ENCODE measurements at places on chromosomes 12 and 14. TPM values are rescaled to one million over a fixed set of nuclear protein-coding genes. Genes with fewer than 3 reads are reported as not detected.
A peak's percentile ranks its signal among the peaks of the same experiment; 100 is the strongest.

DNA sequence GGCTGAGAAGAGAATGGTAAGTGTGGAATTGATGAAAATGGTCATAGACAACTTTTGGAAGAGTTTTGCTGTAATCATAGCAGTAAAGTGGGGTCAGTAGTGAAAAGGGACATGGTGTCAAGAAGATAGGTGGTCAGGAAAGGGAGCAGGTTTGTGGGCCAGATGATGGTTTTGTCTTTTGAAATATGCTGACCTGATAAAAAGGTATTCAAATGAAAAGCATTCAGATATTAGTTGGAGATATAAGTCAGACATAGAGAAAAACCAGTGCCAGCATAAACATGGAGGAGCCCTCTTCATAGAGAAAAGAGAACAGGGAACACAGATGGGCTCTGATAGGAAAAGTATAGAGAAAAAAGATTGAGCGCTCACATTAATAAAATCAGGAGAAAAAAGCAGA is 518.3 kb downstream of the NRXN3 start:
- DNase-seq: no peak

DNA sequence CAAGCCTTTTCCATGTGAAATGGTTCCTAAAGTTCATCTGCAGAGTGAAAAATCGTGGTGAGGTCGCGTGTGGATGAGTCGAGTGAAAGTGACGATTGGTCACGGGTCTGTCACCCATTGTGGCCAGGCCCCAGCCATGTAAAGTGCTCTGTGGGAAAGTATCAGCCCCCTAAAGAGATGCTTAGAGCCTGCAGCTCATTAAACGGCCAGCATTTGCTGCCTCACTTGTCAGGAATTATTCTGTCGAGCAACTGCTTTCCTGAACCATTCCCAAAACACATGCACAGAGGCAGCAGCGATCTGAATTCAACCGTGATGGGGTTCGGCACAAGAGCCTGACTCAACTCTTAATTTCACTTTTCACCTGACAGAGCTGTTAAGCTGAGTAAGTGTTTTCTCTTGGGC is 16.0 kb downstream of the DBX2 start:
- no peak for DNase-seq

DNA sequence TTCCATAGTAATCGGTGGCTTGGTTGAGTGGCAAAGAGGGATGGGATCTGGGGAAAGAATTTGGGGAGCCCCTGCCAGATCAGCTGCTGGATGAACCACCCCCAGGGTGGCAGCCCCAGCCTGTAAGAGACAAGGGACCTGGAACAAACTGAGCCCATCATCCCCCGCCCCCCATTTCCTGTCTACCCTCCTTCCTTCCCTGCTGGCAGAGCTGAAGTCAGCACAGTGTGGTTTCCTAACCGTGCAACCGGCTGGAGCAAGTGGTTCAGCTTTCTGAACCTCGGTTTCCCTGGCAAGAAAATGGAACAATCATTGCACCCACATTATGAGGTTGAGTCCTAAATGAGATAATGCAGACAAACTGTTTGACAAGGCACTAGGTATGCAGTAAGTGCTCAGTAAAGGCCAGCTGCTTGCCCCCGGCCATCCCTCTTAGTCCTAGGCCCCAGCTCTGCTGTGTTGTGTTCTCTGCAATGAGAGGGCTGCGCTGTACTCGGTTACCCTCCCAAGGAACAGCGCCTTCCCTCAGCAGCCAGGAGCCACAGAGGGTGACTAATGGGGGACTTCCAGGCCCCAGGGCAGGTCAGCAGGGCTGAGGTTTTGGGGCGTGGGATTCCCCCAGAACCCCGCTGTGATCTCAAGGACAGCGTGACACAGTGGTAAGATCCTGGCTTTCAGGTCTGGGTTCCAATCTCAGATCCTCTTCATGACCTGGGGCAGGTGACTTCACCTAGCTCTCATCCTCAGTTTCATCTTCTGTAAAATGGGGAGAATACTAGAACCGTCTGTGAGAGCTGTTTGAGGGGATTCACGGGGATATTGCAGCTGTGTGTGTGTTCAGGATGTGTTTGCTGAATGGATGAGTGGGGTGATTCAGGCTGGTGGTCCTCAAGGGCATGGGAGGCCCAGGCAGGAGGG is 16.5 kb downstream of the SELPLG start:
- peak; percentile 64 for DNase-seq

DNA sequence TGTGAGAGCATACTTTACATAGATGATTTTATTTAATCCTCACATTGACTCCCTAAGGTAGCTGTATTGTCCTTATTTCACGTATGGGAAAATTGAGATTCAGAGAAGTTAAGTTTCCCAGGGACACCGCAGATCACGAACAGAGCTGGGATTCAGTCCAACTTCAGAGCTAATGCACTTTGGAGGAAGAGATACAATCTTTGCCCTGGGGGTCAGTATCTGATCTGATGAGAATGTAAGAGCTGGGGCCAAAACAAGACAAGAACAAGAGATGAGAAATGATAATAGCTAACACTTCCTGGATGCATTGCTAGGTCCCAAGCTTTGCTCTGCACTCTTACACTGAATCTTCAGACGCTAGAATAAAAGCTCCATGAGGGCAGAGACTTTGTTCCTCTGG is 6.0 kb upstream of the CSAD start:
- no peak for DNase-seq

- DNase-seq: no peak
Measured at GRCh38 chr12:90235642-90236041, 527.0 kb upstream of the ATP2B1 start.

DNA sequence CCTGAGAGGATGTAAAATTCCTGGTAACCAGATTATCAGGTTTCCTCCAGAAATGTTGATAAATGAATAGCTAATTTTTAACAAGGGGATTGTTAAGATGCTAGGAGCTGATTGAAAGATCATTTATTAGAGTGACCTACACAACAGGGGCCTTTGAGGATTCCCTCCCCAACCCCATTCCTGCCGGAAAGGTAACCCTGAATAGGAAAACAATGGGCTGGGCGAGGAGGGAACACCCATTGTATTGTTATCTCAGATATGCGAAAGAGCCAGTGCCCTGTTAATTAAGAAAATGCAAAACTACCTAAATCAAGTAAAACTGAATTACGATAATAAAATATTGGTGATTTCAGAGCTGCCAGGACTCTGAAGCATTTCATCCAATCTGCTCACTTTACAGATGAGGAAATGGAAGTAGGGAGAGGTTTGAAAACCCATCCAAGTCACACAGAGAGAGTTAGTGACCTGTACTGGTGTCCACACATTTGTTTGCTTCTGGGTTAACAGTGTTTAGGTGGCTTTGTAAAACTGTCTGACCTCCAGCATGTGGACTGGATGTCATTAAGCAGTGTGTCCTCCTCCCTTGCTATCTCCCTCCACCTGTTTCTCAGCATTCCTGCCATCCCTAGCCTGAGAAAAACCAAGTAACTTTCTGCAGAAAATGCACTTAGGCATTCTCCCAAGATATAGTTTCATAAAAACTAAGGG is 214.8 kb downstream of the TTC6 start:
- DNase-seq: no peak

- no peak for DNase-seq
Measured at GRCh38 chr12:61667676-61668075, 592.5 kb upstream of the USP15 start.

Gene CNTN1
- total RNA-seq: not detected

- DNase-seq: no peak
Measured at GRCh38 chr12:77488041-77488620, 342.6 kb upstream of the NAV3 start.

Gene OTUB2
- total RNA-seq: 0.67 TPM

Gene INF2
- 96.8 TPM for total RNA-seq

Gene KRT79
- total RNA-seq: not detected

DNA sequence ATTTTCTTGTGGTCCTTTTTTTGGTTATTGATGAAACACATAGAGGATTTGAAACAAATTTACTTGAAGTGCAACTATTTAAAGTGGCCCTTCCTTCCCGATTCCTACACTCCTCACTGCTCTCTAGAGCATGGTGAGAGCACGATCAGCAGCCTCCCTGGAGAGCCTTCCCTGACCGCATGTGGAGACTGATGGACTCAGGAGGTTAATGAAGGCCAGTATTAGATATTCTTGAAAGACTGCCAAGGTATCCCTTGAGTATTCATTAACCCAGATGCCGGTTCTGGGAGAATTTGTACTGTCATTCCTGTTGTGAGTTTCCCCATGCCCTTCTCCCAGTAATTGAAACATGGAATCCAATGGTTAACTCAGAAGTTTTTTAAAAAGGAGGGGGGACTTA is 102.8 kb upstream of the FGD4 start:
- no peak for DNase-seq

DNA sequence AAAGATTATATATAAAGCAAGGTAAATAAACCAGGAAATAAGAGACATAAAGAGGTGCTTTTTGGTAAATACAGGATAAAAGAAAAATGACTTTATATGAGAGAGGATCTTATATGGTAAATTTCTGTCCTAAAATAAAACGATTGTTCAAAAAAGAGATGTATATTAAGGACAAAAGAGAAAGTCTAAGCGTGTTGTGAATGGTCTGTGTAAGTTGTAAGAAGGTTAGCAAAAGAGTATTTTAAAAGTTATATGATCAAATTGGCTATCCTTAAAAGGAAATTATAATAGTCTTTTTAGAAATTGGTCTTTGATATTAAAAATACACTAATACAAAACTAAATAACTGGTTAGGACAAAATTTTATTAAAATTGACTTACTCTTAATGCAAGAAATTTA is 14.1 kb upstream of the ACSM4 start:
- DNase-seq: no peak

Gene PSMB11
- total RNA-seq: not detected

GRCh38 chr14:73477618-73478266 is 13.0 kb upstream of the RIOX1 start:
- DNase-seq: no peak

DNA sequence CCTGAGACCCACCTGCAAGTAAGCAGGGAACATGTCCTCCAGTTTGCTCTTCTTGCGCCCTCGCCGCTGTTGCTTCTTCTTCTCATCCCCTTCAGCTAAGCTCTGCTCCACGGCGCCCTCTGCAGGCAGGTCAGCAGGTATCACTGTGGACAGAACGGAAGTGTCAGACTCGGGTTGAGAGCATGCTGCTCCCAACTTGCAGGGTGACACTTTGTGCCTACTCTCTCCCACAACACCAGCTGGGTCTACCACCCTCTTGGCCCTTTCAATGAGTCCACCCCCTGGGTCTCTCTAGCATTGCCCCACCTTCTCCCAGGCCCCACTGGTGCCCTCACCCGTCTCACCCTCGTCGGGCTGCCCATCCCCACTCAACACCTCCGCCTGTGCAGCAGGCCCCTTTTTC is 16.7 kb downstream of the KMT2D start:
- DNase-seq: peak; percentile 77
